Stimulated activated CD8-positive, alpha-beta memory T cell treated with anti-CD3 and anti-CD28 coated beads, Interleukin-7, amount 100 ng/mL, for 1 hour (primary cell): ENCODE measurements at places on chromosomes 11 and 22.

DNA sequence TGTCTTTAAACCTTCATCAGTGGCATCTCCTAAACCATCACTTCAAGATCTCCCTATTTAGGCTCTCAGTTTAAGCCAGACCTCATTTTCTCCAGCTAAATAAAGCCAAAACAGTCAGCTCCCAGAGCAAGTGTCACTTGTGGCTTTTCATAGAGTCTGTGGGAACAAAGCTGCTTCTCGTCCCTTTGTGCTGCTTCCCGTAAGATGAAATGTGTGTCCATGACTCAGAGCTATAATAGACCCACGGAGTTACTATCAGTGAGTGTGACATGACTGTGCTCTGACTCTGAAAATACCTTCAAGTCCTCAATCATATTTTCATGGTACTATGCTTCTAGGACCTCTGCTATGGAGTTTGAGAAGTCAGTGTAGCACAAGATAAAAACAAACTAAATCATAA, 57.3 kb upstream of the SLN start:
- DNase-seq: no peak

DNA sequence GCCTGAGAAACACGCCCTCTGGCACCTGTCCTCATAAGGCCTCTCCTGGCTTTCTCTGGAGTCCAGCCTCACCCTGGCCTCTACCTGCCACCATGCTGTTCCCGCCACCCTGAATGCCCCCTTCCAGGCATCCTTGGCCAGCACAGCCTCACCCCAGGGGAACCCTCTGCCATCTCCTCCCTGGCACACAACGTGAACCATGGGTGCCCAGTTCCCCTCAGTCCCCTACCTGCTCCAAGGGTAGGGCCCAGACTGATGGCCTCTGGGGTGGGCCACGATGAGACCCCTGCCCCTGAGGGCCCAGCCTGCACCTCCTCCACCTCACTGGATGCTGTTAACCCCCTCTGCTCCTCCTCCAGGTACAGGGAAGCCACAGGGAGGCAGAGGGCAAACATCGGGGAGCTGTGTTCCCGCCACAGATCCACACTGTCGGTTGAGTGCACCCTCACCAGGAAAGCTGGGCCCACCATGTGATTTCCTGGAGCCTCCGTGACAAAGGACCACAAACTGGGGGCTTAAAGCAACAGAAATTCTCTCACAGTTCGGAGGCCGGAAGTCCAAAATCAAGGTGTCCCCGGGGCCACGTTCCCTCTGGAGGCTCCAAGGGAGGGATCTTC, 169.6 kb downstream of the BRD1 start:
- DNase-seq: no peak

- DNase-seq: no peak
Observed at GRCh38 chr11:106695506-106695905, 322.8 kb downstream of the GUCY1A2 start.

GRCh38 chr11:12069066-12069676, 41.2 kb upstream of the MICAL2 start:
- no peak for DNase-seq

DNA sequence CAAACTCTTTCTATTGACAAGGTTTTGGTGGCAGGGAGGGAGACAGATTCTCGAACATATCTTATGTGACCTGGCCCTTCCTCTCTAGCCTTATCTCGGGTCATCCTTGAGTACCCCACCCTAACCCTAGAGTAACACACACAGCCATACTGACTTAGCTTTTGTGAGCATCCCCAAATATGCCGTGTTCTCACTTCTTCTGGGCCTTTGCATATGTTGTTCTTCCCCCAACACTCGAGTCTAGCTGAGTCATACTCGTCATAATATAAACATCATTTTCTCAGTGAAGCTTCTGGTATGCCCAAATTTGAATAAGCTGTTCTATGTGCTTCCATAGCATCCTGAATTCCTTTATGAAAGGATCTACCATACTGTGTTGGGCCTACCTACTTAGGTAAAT, 8.0 kb downstream of the TTC17 start:
- DNase-seq: no peak

- DNase-seq: no peak
Observed at GRCh38 chr11:47786373-47786772, 19.2 kb upstream of the FNBP4 start.

- no peak for DNase-seq
Observed at GRCh38 chr11:126561327-126561893, 205.9 kb downstream of the ST3GAL4 start.

DNA sequence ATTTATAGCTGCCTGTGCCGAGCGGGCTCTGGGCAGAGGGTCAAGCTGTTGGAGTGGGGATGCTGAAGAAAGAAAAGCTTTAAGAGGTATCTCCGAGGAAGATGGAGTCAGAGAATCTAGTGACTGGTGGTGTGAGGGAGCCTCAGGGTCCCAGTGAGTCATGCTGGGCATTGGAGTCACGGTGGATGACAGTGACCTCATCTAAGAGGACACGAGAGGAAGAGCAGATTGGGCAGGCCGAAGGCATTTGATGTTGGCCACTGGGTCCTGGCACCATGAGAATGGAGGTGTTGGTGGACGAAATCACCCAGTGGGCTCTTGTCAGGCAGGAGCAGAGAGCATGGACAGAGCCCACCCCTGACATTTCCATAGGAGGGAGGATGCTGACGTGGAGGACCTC, 68.4 kb downstream of the TBC1D22A start:
- no peak for DNase-seq

DNA sequence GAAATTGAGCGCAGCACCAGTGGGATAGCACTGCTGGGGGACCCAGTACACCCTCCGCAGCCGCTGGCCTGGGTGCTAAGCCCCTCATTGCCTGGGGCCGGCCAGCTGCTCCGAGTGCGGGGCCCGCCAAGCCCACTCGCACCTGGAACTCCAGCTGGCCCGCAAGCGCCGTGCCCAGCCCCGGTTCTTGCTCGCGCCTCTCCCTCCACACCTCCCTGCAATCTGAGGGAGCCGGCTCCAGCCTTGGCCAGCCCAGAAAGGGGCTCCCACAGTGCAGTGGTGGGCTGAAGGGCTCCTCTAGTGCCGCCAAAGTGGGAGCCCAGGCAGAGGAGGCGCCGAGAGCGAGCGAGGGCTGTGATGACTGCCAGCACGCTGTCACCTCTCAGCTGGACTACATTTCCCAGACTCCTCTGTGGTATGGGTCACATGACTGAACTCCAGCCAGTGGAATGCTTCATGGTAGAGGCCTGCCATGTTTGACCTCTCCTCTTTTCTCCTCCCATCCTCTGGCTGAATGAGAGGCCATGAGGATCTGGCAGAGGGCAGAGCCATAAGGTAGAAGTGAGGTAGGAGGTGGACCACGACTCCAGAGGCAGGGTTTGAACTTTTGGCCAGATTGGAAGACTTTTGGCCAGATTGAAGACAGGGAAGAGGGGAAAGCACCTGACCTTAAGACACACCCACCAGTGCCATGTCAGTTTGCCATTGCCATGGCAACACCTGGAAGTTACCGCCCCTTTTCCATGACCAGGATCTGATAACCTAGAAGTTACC, 6.2 kb downstream of the MRGPRD start:
- no peak for DNase-seq

- no peak for DNase-seq
Observed at GRCh38 chr22:31840585-31840984, 86.8 kb downstream of the DEPDC5 start.

GRCh38 chr11:2770096-2770751, 70.4 kb upstream of the KCNQ1OT1 start:
- no peak for DNase-seq

DNA sequence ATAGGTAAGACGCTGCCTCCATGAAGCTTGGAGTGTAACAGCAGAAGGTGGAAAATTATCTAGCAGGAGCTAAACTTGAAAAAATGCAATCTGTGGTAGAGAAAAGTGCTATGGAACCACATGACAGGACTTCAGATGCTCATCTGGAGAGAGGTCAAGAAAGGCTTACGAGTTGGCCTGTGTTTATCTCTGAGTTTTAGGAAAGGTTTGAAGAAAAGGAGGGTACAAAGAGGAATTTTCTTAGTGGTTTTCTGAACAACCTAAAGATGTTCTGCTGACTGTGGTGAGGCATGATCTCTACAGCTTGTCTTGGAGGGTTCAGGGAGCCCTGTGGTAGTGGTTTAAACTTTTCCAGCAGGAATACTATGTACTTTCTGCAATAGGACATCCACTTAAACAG, 8.2 kb downstream of the FJX1 start:
- DNase-seq: no peak

DNA sequence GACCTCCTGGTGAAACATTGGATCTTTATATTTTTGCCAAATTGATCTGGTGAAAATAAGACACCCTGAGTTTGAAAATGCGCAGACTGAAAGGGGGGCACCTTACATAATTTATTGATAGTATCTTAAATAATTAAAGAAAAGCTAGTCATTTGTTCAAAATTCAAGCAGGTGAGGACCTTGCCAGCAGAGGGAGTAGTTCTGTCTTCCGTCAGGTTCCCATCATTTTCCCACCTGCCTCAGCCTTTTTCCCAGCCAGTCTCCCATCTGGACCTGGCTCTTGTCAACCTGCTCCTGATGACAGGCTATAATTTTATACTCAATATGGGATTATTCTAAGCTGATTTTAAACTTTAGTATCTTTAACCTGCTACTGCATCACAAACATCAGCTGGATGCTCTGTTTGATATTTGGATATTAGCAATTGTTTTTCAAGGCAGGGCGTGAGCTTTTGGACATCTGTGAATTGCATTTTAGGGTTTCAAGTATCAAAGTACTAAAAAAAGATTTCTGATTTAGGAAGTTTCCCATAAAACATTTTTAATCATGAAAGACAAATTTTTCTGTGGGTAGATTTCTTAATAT, 132.0 kb downstream of the ELP4 start:
- no peak for DNase-seq

GRCh38 chr11:67651976-67652781, 1.6 kb upstream of the ACY3 start:
- DNase-seq: no peak

DNA sequence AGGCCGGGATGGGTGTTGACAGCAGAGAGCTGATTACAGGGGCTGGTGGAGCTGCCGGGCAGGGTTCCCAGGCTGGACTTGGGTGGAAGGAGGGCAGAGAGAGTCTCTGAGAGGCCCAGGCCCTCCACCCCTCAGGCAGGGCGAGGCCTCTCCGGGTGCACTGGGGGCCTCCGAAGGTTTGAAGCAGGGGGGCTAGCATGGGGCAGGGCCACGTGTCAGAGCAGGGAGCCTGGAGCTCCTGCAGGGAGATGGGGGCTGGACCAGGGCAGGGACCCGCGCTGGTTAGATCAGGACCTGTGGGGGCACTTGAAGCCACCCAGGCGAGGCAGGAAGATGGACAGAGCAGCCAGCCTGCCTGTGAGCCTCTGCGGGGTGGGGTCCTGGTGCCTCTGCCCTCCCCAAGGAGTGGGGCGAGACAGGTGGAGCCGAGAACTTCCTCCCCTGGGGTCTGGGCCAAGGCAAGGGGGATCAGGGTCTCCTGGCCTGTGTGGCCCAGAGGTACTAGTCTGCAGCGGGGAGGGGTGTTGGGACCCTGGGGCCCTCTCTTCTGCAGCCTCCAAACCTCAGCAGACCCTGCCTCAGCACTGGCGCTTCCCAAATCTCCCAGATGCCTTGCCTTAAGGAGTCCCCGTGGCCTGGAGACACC, 911 bp downstream of the PANX2 start:
- DNase-seq: no peak

GRCh38 chr22:27445881-27446280, 355.7 kb downstream of the MN1 start:
- DNase-seq: no peak

GRCh38 chr22:37953062-37953436, 352 bp downstream of the C22orf23 start:
- DNase-seq: no peak

DNA sequence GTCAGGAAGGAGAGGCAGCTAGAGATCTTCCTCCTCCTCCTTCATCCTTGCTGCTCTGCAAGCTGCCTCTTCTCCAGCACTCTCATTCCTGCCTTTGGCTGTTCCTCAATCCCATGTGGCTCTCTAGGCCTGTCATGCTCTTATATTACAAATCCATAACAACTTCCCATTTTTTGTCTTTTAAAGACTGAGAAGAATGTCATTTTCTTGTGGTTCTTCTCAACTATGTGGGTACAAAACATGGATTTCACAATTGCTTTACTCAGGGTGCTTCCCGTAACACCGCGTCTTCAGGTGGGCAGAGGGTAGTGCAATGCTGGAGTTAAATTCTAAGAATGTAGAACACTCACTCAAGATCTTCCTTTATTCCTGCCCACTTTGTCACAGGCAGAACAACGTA, 6.8 kb upstream of the CAT start:
- no peak for DNase-seq

GRCh38 chr11:2582351-2582945, 117.3 kb downstream of the KCNQ1OT1 start:
- DNase-seq: no peak
